Stimulated activated CD4-positive, alpha-beta T cell treated with anti-CD3 and anti-CD28 coated beads, Interleukin-15, amount 100 ng/mL, for 1 hour (primary cell): ENCODE measurements at places on chromosomes 3 and 15.

GRCh38 chr3:42525212-42525611, 22.8 kb downstream of the VIPR1 start:
- DNase-seq = no peak

- no peak for DNase-seq
Observed at GRCh38 chr3:127427156-127427555, 139.3 kb upstream of the PRR20G start.

DNA sequence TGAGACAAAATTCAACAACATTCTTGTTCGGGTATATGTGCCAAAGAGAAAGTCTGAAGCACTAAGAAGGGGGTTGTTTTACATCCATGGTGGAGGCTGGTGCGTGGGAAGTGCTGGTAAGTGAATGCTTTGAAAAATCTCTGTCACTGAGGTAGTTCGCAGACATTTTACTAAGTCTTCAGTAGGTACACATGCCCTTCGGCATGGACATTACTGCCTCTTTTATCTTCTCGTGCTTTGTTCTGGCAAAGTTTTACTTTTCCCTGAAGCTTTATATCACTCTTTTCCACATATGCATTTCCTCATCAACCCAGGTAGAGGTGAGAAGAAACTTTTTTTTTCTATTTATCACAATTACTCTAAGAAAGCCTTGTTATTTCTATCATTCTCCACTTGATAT, 3.6 kb downstream of the AADAC start:
- no peak for DNase-seq

DNA sequence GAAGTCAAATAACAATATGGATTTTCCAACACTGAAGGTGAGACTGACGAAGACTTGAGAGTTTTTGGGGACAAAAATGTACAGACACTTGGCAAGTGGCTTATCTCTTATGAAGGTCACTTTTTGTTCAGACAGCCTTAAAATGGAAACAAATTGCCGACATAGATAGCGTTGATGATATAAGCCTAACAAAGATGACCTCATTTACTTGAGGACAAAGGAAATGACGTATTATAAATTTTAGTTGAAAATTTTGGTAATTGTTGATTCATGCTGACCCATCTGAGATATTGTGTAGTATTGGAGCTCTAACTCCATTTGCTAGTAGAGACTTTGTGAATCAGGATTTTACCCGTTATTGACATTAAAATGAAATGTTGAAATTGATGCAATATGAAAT, 168.3 kb downstream of the SPATA16 start:
- no peak for DNase-seq
